ENCODE measurements at places on chromosomes 1 and 21. TPM values are rescaled to one million over a fixed set of nuclear protein-coding genes. Genes with fewer than 3 reads are reported as not detected.

Gene NBPF20
- 2.0 TPM for polyA plus RNA-seq

Gene NR1I3
- polyA plus RNA-seq = 0.07 TPM

Gene TMEM200B
- polyA plus RNA-seq = 7.2 TPM

Gene BMP8B
- polyA plus RNA-seq = 0.02 TPM

Gene HTR6
- not detected for polyA plus RNA-seq
